ENCODE measurements at places on chromosomes 6 and 20. TPM values are rescaled to one million over a fixed set of nuclear protein-coding genes. Genes with fewer than 3 reads are reported as not detected.

Gene SLC9A8
- total RNA-seq = 4.7 TPM

Gene THBS2
- 10.6 TPM for total RNA-seq

Gene BFSP1
- 0.57 TPM for total RNA-seq

Gene OGFRL1
- total RNA-seq = 9.1 TPM

All from Right ventricle myocardium inferior (tissue), 1 donor.